ENCODE measurements at places on chromosomes 2 and 18. TPM values are rescaled to one million over a fixed set of nuclear protein-coding genes. Genes with fewer than 3 reads are reported as not detected.

The ARMC9 gene
- 0.58 TPM for total RNA-seq

DNA sequence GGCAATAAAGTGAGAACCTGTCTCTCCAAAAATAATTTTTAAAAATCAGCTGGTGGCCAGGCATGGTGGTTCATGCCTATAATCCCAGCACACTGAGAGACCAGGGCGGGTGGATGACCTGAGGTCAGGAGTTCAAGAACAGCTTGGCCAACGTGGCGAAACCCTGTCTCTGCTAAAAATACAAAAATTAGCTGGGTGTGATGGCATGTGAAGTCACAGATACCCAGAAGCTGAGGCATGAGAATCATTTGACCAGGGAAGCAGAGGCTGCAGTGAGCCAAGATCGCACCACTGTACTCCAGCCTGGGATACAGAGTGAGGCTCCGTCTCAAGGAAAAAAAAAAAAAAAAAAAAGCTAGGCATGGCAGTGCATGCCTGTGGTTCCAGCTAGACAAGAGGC lies 7.4 kb upstream of the GPR75 start:
- no peaks in the 10 kb centered on the region for H3K4me1 ChIP-seq
- no peak overlapping the region for H3K27ac ChIP-seq
- peaks cover 32% of the 10 kb centered on the region for H3K36me3 ChIP-seq
- H3K27me3 ChIP-seq: no peaks in the 10 kb centered on the region
- H3K4me3 ChIP-seq: no peak overlapping the region

- no peaks in the 10 kb centered on the region for H3K27me3 ChIP-seq
- no peaks in the 10 kb centered on the region for H3K36me3 ChIP-seq
- no peaks in the 10 kb centered on the region for H3K4me1 ChIP-seq
- no peak overlapping the region for H3K4me3 ChIP-seq
Observed at GRCh38 chr2:81979086-81979485, 1674.5 kb upstream of the LRRTM1 start.

The SLC5A7 gene
- not detected for total RNA-seq

The DUSP19 gene
- total RNA-seq: 1.6 TPM

DNA sequence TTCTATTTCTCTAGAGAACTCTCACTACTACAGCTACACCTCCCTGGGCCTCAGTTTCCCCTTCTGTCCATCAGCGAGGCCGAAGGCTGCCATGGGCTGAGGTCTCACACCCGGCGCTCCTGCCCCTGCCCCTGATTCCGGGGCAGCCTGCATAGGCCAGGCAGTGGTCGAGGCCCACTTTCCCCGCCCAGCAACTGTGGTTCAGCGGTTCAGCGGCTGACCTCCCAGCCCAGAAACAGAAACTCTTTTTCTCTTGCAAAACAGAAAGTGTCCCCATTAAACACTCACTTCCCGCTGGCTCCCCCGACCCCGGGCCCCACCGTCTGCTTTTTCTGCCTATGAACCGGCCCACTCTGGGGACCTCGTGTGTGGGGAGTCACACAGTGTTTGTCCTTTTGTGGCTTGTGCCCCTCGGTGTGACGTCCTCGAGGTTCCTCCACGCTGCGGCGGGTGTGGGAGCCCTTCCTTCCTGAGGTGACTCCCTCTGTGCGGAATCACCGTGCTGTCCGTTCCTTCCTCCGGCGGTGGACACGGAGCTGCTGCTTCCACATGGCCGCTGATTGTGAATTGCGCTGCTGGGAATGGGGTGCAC lies 16.0 kb downstream of the PDCD1 start:
- peak overlapping the region; percentile 37 for H3K4me3 ChIP-seq
- peak; percentile 42 for DNase-seq
- peaks cover 33% of the 10 kb centered on the region for H3K4me1 ChIP-seq

DNA sequence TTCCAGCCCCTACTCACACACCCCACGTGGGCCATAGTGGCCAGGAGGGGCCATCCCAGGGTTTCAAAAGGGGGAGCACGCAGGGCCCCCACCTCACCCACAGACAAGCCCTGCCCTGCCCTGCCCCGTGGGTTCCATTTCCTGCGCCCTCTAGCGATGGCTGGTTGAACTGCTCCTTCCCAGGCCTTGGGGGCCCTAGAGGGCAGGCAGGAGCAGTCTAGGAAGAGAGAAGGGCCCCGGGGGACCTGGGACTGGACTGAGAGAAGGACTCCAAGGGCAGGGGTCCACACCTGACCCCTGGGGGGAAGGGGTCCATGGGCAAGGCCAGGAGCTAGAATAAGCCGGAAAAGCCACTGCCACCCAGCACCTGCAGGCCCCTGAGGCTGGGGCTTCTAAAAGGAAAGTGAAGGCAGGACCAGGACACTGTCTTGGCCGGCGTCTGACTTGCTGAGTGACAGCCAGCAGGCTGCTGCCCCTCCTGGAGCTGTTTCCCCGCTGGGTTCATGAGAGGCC lies 10.1 kb downstream of the CYP26B1 start:
- H3K4me3 ChIP-seq: no peak overlapping the region
- H3K4me1 ChIP-seq: peaks cover 3% of the 10 kb centered on the region
- H3K27me3 ChIP-seq: peaks cover 5% of the 10 kb centered on the region
- peak overlapping the region; percentile 46 for H3K27ac ChIP-seq

DNA sequence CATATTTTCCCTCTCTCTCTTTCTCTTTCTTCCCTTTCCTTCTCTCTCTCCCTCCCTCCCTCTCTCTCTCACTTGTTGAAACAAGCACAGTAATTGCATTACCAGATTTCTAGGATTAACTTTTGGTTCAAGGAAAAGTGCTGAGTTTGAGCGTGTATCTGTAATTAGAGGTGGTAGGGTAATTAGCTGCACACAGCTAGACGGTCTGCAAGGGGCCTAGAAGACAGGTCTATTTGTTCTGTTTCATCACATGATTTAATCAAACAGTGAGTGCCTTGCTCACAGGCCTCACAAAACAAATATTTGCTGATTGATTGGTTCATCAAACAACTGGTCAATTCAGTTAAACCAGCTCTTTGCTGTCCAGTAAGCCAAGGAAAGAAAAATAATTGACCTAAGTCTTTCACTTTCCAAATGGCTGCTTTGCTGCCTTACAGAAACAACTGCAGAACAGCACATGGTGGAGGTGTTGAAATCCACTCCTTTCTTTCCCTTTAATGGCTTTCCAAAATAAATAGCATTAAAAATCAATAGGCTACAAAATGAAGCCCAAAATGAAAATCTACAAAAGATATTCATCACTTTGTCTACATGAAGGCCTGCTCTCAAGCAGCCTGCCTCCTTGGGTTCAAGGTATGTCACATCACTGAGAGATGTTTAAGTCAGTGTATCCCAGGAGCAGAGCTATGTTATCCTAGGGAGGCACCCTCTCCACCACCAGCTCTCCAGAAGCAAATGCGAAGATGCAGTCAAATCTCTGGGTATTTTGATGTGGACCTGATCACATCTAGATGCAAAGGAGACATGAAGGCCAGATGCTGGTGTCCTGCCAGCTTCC lies 264.4 kb upstream of the SIX2 start:
- DNase-seq: no peak
- no peak overlapping the region for H3K4me3 ChIP-seq
- peaks cover 15% of the 10 kb centered on the region for H3K4me1 ChIP-seq
- H3K27me3 ChIP-seq: peaks cover 23% of the 10 kb centered on the region

- H3K27me3 ChIP-seq: no peaks in the 10 kb centered on the region
- DNase-seq: no peak
- H3K4me3 ChIP-seq: no peak overlapping the region
- no peaks in the 10 kb centered on the region for H3K4me1 ChIP-seq
- H3K36me3 ChIP-seq: no peaks in the 10 kb centered on the region
Observed at GRCh38 chr2:207819021-207819797, 49.5 kb upstream of the FZD5 start.

- no peaks in the 10 kb centered on the region for H3K36me3 ChIP-seq
- H3K4me1 ChIP-seq: no peaks in the 10 kb centered on the region
- no peak overlapping the region for H3K27ac ChIP-seq
- H3K27me3 ChIP-seq: no peaks in the 10 kb centered on the region
- DNase-seq: no peak
- no peak overlapping the region for H3K4me3 ChIP-seq
Observed at GRCh38 chr2:115075800-115076199, 633.4 kb downstream of the DPP10 start.

Measured in activated CD4-positive, alpha-beta T cell treated with anti-CD3 and anti-CD28 coated beads, Interleukin-2, amount 10 ng/mL, durations not matched to agents 7 days and 5 days (primary cell).